Effector memory CD4-positive, alpha-beta T cell (primary cell): ENCODE measurements at places on chromosomes 16 and 17.

- no peak for DNase-seq
Measured at GRCh38 chr17:79799174-79799537, 2.3 kb upstream of the CBX8 start.

DNA sequence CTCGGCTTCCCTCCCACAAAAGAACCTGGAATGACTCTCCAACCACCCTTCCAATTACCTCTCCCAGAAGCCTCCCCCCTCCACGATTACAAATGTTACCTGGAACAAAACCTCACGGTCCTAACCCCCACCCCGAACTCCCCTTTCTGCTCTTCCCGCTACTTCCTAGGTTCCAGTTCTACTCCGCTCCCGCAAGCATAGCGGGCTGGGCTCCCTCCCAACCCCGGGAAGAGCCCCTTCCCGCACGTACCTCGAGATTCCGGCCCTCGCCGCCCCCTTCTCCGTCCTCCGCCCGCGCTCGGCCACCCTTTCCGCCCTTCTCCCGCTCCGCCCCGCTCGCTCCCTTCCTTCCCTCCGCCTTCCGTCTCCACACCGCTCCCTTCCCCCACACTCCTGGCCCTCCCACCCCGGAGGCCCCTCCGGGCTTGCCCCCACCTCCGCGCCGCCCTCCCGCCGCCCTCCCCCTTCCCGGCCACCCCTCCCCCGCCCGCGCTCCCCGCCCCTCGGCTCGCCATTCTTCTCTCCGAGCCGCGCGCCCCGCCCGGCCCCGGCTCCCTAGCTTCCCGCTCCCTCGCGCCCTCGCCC lies 457 bp downstream of the CHTF8 start:
- DNase-seq, result peak; percentile 47

DNA sequence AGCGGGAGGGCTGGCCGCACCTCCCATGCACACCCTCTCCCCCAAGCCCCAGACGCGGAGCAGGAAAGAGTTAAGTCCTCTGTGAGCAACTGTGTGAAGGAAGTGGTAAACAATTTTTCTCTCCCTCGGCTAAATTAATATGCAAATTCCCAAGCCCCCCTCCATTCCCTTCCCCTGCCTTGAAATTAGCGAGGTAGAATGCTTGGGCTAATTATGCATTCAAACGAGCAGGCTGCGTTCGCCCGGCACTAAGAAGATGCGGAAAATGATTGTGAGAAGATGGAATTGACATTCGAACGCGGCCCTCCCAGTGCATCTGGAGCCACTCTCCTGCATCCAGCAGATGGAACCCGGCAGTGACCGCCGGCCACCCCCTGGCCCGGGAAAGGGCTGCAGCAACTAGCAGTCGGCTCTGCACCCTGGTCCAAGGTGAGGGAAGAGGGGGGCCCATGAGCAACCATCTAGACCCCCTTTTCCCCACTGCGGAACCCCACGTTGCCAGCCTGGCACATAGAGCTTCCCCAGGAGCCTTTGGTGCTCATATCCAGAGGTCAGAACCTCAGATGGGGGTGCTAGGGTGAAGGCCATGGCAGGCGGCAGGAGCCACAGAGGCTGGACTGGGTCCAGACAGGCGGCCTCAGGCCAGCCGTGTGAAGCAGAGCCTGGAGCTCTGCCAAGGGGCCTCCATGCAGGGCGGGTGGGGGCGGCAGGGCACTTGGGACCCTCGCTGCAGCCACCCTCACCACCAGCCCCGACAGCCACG lies 49.1 kb upstream of the ACSF3 start:
- no peak for DNase-seq

DNA sequence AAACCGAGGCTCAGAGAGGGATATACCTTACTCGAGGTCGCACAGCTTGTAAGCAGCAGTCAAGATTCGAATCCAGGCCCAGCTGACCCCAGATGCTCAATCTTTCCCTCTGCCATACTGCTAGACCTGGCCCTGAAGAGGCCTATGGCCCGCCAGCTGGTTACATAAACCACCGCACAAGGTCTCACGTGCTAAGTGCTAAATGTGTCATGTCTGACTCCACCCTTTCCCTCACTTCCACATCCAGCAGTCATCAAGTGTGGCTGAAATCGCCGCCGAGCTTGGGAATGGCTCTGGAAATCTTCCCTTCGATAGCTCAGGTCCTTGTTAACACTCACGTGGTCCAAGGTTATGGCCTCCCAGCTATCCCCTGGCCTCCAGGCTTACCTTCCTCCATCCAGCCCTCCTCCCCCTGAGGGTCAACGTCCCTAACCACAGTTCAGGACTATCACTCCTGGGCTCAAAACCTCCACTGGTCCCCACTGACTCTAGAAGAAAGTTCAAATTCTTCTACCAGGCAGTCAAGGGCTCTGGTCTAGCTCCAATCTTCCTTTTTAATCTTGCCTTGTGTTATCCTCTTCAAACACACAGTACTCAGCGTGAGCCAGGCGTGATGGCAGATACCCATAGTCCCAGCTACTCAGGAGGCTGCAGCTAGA lies 3.5 kb downstream of the ZBTB4 start:
- DNase-seq, result no peak

- DNase-seq, result no peak
Measured at GRCh38 chr16:89855986-89856385, 17.4 kb upstream of the TCF25 start.

GRCh38 chr17:15981646-15982580 lies 17.6 kb downstream of the ZSWIM7 start:
- DNase-seq, result no peak

DNA sequence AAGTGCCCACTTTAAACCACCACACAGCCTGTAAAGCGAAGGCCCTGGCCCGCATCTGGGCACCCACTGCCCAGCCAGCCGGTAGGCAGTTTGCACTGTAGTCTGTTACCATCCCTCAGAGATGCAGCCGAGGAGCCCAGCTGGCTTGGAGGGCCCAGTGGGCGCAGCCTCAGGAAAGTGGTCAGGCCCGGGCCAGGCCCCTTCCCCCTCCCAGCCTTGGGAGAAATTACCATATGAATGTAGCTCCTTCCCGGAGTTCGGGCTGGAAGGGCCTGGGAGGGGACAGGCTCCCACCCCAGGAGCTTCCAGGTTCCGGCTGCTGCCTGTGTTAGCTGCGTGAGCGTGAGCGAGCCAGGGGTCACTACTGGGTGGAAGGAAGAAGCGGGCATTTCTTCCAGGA lies 325.4 kb downstream of the SEC14L1 start:
- no peak for DNase-seq

- DNase-seq, result no peak
Measured at GRCh38 chr17:50170662-50171370, 5.0 kb downstream of the SGCA start.

- no peak for DNase-seq
Measured at GRCh38 chr17:6011206-6011605, 59.0 kb upstream of the WSCD1 start.

DNA sequence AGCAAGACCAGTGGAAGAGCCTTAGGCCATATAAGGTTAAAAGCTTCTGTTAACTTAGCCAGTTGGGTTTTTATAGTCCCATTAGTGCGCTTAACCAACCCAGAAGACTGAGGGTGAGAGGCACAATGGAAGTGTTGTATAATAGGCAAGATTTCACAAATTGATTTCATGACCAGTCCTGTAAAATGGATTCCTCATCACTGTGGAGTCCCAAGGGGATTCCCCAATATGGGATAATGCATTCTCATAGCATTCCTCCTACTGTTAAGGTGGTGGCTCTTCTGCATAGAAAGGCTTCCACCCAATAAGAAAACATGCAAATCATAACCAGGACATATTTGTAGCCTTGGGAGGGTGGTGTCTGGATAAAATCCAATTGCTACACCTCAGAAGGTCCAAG lies 22.1 kb upstream of the B4GALNT2 start:
- no peak for DNase-seq
